AG20443 (cell line): ENCODE measurements at places on chromosomes 3 and 15.
A peak's percentile ranks its signal among the peaks of the same experiment; 100 is the strongest.

DNA sequence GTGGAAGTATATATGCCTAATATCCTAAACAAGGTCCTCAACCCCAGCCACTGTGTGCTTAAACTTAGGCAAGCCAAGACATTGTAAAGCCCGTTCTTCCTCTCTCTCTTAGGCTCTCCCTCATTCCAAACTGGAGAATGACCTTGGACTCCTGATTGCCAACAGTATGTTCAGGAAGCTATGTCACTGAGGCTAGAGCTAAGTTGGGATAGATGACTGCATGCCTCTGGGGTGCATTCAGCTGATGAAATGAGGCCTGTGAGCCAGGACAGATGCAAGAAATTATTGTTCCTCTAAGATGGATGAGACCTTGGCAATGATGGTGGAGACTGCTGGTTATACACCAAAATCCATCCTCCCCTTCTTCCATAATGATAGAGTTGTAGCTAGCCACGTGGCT, 27.9 kb upstream of the TBC1D21 start:
- DNase-seq: no peak

DNA sequence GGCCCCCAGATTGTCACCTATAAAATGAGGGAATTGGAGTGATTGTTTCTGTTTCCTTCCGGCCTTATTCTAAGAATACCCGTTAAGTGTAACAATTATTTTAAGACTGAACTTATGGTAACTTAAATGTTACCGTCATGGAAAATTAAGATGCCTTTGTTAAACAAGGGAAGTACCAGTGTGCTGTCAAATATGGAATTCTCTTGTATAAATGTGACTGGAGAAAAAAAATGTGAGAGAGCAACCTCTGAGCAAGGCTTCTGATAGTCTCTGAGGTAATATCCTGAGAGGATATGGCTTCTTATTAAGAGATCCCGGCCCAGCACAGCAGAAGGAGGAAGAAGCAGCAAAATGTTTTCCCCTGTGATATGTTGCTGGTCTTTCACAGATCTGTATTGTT, 480.7 kb upstream of the ADAMTS9 start:
- no peak for DNase-seq

DNA sequence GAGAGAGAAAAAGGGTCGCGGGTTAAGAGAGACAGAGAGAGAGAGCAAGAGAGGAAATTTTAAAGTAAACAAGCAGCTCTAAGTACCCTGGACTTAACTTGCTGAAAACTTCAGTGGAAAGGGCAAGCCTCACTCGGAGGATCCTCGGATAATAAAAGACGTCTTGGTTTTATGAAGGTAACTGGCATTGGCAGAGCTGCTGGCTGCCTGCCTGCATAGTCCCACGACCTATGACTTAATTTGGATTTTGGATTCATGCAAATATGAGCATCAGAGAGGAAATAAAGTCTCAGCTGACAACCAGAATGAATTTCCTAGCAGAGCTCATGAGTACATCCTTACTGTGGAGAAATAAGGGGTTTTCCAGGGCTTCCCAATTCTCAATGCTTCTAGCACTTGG, 95.1 kb upstream of the PDZRN3 start:
- DNase-seq: peak; percentile 16

DNA sequence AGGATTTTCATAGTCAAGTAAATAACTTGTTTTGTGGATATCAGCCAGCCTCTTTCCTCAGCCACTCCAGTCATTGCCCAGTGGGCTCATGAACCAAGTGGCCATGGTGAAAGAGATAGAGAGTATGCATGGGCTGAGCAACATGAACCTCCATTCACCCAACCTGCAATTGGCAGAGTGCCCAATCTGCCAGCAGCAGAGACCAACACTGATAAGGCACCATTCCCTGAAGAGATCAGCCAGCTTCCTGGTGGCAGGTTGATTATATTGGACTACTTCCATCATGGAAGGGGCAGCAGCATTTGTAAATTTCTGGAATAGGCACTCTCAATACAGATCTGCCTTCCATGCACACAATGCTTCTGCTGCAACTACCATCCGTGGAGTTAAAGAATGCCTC, 10.3 kb upstream of the MCF2L2 start:
- no peak for DNase-seq

DNA sequence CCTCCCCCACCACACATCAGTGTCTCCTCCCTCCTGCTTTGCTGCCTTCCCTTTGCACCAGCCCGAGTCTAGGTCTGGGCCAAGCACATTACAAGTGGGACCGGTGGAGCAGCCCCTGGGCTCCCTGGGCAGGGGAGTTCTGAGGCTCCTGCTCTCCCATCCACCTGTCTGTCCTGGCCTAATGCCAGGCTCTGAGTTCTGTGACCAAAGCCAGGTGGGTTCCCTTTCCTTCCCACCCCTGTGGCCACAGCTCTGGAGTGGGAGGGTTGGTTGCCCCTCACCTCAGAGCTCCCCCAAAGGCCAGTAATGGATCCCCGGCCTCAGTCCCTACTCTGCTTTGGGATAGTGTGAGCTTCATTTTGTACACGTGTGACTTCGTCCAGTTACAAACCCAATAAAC, 2.3 kb upstream of the ABCF3 start:
- no peak for DNase-seq

DNA sequence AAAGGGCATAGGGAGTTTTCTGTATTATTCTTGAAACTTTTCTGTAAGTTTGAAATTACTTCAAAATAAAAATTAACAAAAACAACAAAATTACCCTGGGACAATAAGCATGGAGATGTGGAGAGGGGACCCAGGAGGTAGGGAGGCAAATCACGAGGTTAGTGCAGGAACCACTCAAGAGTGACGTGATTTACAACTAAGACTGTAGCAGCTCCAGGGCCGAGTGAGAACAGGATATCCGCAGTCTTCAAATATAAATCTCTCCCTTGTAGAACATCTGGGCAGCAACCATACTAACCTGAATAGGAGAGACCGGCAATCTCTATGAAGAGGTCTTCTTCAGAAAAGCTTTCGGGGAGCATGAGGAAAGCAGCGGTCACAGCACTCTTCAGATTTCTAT, 17.3 kb downstream of the TAMM41 start:
- no peak for DNase-seq

- DNase-seq: no peak
Measured at GRCh38 chr3:111975131-111975530, 3.7 kb upstream of the ABHD10 start.

DNA sequence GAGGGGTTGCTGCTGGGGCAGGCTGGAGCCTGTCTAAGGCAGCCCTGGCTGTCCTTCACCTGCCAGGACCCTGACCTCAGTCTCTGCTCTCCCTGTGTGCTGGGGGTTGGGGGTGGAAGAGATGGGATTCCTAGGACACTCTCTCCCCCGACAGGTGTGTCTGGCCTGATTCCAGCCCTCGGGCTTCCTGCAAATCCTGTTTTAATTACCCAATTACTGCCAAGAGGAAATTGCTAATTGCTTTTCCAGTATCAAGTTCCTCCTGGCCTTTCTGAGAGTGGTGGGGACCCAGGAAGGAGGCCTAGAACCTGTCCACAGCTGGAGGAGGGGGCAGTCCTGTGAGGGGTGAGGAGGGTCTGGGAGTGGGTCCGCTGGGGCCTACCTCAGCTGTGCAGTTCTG, 15.8 kb downstream of the PLXNA1 start:
- DNase-seq: no peak

DNA sequence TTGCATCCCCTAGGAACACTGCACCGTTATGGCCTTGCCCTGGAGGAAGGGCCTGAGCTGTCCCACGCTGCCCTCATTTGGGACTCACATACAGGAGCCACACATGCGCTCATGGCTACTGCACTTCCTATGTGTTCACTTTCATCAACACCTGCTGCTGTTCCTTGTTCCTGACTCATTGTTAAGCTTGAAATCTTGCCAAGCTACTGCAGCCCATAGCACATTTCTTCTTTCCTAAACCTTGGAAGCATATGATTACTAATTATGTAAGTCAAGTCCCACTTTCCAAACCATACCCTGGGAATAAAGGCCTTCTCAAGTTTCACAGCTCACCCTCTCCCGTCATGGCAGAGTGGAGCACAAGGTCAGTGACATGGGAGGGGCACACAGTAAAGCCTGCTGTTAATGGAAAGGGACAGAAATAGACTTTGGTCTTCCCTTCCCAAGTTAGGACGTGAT, 307.9 kb downstream of the CLSTN2 start:
- no peak for DNase-seq

DNA sequence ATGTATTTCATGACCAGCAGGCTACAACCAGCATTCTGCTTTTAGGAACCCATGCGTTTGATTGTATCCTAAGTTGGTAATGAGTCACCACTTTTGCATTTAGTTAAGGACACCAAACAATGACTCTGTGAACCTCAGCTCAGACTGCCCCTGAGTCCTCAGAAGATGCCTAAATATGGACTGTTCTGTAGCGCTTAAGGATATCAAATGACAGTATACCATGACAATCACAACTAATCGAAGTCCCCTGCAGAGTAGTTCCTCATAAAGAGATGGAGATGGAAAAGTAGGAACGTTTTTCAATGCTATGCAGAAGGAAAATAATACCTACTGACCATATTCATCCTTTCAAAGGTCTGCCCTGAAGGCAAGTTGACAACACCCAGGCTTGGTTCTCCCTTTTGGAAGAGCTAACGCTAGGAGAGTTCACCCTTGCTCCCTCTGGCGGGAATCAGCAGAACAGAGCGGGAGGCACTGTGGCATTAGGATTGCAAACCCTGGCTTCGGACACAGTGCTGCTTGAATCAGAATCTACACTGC, 508.6 kb downstream of the FHIT start:
- DNase-seq: peak; percentile 70

GRCh38 chr3:194046995-194047645, 88.8 kb upstream of the HES1 start:
- DNase-seq: peak; percentile 24

GRCh38 chr3:70854108-70854507, 541.7 kb upstream of the MDFIC2 start:
- DNase-seq: no peak

GRCh38 chr15:90149609-90150340, 47.5 kb upstream of the IDH2 start:
- DNase-seq: no peak

DNA sequence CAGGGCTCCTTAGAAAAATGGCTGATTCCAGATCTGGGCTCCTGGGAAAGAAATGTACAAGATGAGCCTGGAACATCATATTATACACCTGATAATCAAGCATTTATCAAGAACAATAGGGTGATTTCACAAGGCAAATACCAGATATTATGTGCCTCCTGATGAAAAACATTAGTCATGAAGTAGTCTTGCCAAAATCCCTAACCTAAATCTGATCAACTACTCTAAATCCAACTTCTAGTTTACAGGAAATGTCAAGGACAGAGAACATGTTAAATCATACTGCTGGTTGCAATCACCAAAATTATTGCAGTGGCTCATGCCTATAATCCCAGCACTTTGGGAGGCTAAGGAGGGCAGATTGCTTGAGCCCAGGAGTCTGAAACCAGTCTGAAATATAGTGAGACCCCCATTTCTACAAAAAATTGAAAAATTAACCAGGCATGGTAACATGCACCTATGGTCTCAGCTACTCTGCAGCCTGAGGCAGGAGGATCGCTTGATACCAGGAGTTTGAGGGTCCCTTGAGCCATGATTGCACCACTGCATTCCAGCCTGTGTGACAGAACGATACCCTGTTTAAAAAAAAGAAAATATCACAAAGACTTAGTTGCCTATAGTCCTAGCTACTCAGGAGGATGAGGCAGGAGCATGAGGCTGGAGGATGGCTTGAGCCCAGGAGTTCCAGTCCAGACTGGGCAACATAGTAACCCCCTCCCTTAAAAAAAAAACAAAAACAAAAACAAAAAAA, 34.9 kb upstream of the ATP13A3 start:
- DNase-seq: peak; percentile 30

DNA sequence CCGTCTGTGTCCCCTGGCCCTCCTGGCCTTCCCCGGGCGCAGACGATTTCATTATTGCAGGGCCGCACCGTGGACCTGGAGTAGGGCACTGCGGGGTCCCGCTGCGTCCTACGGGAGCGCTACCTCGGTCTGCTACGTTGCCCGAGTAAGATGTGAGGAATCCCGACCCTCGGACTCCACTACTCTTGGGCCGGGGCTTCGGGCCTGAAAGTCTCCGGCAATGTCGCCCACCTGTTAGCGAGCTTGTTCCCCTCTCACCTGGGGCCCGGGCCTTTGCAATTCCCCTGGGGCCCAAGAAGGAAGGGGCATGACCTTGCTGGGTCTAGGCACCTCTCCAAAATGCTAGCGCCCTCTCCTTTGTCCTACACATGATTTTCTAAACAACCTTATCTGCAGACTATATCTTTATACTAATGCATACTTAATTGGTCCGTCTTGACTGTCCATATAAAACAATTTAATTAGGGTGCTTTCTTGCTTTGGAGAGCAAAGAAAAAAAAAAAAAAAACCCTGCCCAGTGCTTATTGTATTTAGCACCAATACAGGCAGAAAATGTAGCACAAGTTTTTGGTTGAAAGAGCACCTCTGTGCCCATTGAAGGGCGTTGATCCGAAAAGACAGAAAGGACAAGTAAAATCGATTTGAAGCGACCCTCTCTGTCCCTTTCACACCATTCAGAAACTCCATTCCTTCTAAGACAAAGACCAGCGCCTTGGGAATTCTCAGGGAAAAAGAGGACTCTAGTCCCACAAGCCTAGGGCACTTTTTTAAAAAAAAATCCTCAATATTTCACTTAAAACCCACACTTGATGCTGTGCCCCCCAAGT, 7.0 kb upstream of the NR2F2 start:
- DNase-seq: no peak

GRCh38 chr3:28982906-28983305, 298.0 kb upstream of the RBMS3 start:
- no peak for DNase-seq
